ENCODE measurements at places on chromosomes 12 and 14.

- no peaks in the 10 kb centered on the region for H3K36me3 ChIP-seq
- no peaks in the 10 kb centered on the region for H3K27me3 ChIP-seq
- DNase-seq, result no peak
- peaks cover 34% of the 10 kb centered on the region for H3K4me1 ChIP-seq
- no peak overlapping the region for H3K4me3 ChIP-seq
- H3K27ac ChIP-seq, result no peak overlapping the region
Observed at GRCh38 chr12:21675641-21676040, 18.0 kb upstream of the LDHB start.

- no peak overlapping the region for H3K27ac ChIP-seq
- no peak overlapping the region for H3K4me3 ChIP-seq
- H3K36me3 ChIP-seq, result no peaks in the 10 kb centered on the region
- peak; percentile 44 for DNase-seq
Observed at GRCh38 chr12:10196210-10196609, 16.5 kb upstream of the GABARAPL1 start.

DNA sequence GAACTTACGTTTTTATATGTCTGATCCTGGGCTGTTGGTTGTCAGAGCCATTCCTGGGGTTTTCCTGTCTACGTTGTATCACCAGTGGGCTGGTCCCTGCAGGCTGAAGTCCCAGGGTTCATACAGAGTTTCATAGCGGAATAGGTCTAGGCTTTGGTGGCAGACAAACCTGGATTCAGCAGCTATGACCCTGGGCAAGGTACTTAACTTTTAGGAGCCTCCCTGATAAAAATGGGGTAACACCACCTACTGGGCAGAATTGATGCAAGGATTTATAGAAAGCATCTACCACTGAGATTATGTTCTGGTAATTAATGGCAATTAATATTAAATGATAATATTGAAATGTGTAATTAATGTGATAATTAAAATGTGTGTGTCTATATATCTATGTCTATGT, 141.2 kb downstream of the SYNE2 start:
- H3K4me3 ChIP-seq, result no peak overlapping the region
- no peak overlapping the region for H3K27ac ChIP-seq
- no peaks in the 10 kb centered on the region for H3K27me3 ChIP-seq
- H3K4me1 ChIP-seq, result no peaks in the 10 kb centered on the region
- DNase-seq, result peak; percentile 15

DNA sequence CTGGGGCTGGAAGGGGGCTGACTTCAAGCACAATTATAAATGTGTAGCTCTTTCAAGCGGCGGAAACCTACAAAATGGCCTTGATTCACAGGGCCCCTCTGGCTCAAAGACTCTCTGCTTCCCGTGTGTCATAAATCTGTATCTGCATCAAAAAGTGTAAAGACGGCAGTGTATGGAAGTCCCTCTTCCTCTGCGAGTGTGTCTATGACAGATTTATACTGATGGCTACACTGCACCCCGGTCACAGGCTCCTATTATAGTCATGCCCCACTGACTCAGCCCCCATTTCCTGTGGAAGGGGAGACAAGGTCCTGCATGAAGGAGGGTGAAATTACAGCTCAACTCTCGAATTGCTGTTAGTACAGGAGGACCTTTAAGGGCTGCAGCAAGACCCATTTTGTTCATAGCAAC, 68.6 kb downstream of the HMGA2 start:
- peak; percentile 93 for DNase-seq
- H3K4me3 ChIP-seq, result no peak overlapping the region
- peak overlapping the region; percentile 35 for H3K27ac ChIP-seq
- H3K36me3 ChIP-seq, result no peaks in the 10 kb centered on the region
- H3K27me3 ChIP-seq, result no peaks in the 10 kb centered on the region
- H3K4me1 ChIP-seq, result peaks cover 58% of the 10 kb centered on the region

DNA sequence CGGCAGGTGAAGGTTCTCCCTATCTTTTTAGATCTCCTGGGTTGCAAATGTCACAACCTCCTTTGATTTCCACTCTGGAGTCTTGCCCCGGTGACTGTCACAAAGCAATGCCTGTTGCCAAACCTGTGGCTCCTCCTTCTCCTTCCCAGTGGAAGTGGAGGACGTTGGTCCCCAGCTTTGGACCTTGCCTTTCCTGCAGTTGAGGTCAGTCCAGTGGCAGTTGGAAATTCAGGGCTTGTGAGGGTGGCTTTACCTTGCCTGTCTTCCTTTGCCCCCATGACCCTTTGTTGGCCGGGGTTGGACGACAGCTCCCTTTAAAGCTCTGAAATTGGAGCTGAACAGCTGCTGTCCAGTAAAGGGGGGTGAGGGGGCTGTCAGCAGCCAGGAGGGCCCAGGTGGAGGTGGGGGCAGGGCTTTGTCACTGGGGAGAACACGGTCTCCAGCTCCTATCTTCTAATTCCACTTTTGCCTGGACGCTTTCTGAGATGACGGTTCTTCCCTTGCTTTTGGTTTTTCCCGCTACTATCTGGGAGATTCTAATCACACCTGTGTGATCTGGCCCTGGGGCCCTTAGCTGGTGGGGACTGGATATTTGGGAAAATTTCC, 4.1 kb downstream of the TEAD4 start:
- no peak overlapping the region for H3K27ac ChIP-seq
- peaks cover 17% of the 10 kb centered on the region for H3K4me1 ChIP-seq
- no peaks in the 10 kb centered on the region for H3K36me3 ChIP-seq
